Right renal cortex interstitium (tissue), 3 donors: ENCODE measurements at places on chromosomes 3 and 15.

DNA sequence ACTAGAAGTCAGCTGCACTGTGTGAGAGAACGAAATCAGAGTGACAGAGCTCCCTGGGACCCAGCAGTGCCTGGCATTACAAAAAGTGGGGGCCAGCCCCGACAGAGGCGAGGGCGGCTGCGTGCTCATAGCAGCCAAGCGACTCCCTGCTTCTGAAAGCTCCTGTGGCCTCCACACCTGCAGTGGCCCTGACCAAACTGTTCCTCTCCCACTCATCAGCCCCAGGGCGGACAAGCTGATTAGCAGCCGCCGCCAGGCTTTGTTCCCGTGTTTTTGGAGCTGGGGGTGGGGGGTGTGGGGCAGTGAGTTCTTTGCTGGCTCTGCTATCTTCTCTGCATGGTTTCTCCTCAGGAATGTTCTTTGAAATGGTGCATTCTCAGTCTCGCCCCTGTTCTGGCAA lies 58.1 kb downstream of the DGKG start:
- no peak for DNase-seq

- DNase-seq: no peak
Observed at GRCh38 chr15:58046467-58046866, 19.0 kb downstream of the ALDH1A2 start.

GRCh38 chr15:51307325-51307724 lies 31.1 kb downstream of the CYP19A1 start:
- no peak for DNase-seq

DNA sequence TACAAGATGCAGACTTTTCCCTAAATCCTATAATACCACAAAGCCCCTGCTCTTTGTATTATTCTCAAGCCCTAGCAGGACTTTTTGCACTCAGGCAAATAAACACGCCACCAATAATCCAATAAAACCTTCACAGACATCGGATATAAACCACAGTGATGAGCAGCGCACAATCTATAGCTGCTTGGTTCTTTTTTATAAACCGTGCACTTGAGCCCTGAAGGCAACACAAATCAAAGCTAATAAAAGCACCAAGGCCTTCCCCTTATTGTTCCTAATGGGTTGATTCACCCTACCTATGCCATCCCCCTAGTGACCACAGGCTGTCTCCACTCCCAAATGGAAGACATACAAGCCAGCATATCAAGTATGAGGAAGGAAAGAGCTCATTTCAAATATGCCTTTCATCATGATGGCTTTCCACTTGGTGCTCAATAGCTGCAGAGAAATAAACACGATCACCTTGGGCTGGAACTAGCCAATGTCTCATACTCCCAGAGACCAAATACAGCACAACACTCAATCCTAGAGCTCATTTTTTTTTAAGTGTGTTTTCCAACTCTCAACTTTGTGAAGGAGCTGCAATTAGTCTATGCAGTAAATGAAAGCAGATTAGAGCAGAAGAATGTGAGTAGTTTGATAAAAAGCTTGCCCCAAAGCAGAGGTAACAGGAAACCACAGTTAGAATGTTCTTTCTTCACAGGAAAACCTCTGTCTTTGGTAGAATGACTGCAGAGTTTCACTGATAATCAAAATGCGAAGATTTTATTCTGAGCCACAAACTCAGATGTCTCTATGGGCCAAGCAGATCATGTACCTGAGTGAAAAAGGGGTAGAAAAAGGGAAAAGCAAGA lies 573.9 kb downstream of the AGBL1 start:
- no peak for DNase-seq

DNA sequence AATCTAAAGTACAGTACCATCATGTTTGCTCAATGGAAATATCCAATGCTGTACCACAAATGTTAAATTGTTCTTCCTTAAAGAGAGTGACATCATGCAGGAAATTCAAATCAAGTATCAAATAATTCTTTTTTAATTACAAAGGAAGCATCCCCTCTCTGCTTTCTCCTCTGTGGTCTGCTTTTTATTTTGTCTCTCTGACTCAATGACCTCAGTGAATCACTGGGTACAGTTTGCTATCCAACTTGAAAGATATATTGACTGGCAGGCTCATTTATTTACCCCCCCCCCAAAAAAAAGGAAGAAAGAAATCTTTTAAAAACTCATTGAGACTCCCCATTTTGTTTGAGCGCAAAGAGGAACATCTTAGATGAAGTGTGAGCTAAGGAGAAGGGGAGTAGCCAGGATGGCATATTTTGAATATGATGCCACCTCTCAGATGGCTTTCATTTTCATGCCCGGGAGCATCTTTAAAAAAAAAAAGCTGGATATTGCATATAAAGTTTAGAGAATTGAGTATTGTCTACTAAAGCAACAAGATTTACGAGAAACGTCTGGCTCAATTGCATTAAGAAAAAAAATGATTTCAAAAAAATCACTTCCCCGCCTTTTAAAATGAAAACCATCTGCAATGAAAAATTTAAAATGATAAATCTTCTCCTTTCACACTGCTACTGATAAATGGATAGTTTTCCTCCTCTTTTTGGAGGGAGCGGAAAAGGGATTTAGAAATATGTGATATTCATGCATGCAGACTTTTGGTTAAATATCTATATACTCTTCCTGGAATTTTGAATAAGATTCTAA lies 307.1 kb upstream of the DPH6 start:
- no peak for DNase-seq

- DNase-seq: no peak
Observed at GRCh38 chr3:29683018-29683993, 402.4 kb downstream of the RBMS3 start.

GRCh38 chr3:111362381-111363009 lies 179.5 kb upstream of the CD96 start:
- peak; percentile 16 for DNase-seq

GRCh38 chr15:89822026-89822425 lies 7.4 kb upstream of the ANPEP start:
- no peak for DNase-seq

DNA sequence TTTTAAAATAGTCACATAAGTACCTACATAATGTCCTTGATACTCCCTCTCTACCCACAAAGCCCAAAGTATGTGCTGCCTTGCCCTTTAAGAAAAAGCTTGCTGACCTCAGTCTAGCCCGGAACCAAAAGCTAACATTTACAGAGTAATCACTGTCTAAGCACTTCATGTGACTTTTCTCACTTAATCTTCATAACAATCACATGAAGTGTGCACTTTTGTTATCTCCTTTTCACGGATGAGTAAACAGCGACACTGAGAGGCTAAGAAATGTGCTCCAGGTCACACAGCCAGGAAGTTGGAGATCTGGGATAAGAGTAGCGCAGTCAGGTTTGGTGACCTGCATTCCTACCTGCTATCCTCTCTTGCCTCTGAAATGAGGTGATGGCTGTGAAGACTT lies 194.0 kb downstream of the ITPR1 start:
- no peak for DNase-seq

- DNase-seq: no peak
Observed at GRCh38 chr3:128846486-128846891, 32.9 kb upstream of the ACAD9 start.

DNA sequence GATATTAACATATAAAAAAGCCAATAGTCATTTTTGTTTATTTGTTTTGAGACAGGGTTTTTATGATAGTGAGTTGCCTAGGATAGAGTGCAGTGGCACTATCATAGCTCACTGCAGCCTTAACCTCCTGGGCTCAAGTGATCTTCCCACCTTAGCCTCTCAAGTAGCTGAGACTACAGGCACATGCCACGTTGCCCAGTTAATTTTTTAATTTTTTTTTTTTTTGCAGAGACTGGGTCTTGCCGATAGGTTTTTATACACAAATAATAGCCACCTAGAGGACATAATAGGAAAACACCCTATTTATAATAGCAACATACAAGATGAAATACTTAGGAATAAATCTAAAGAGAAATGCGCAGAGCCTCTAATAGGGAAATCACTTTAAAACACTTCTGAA lies 13.3 kb downstream of the EIF3J start:
- DNase-seq: no peak

DNA sequence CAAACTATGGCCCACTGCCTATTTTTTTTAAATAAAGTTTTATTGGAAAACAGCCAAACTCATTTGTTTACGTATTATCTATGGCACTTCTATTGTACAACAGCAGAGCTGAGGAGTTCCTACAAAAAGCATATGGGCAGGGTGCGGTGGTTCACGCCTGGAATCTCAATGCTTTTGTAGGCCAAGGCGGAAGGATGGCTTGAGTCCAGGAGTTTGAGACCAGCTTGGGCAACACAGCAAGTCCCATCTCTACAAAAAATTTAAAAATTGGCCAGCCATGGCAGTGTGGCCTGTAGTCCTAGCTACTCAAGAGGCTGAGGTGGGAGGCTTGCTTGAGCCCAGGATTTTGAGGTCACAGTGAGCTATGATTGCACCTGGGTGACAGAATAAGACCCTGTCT lies 142.3 kb downstream of the RORA start:
- DNase-seq: no peak

DNA sequence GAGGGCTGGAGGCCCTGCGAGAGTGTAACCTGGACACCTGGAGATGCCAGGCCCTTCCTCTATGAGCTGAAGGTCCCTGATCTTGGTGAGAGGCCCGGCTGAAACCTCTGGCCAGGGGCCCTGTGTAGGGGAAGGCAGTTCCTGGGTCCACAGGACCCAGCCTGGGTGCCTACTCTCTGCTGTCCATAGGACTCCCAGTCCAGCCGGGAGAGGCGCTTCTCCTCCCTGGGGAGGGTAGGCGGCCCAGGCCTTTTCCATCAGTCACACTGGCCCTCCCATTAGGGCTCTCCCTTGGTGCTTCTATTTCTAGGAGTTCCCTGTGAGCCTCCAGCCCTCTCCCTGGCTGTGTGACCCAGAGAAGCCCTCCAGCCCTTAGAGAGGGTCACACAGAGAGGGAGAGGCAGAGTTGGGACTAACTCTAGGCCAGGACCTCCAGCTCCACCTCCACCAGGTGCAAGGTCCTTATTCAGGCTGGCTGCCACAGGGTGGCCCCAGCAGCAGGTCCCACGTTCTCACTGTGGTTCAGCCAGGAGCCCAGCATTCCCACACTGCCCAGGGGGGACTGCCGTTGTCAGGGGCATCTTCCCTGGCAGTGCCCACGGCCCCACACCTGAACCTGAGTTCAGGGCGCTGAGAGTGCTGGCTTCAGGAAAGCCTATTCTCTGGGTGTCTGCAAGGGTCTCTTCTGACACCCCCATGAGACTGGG lies 146.8 kb downstream of the SMAD6 start:
- DNase-seq: no peak

DNA sequence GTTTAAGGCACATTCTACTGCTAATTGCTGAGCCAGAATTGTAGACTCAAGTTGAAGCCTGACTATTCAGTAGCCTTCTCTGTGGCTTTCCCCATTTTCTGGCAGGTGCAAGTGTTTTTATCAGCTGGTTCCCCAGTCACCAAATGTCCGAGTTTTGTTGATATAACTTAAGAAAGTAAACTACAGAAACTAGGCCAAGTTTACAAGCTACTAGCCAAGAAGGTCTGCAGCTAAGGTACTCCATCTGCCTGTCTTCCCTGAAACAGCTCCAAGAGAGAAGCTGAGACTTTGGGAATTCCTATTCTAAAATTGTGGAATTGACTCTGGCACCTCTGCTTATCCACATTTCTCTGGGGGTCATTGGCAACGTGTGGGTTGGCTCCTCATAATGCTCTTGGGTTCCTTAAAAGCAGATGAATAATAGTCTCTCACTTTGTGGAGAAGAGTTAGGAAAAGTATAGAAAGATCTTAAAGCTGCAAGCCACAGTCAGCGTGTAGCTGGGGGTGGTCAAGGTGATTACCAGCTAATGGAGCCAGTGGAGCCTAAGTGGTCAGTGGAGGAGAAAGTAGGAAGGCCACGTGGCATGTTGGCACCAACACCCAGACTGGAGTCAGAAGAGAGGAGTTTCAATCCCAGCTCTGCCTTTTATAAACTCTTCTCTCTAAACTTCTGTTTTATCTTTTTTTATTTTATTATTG lies 128.8 kb downstream of the PEX5L start:
- DNase-seq: no peak

GRCh38 chr3:169103951-169104941 lies 559.3 kb downstream of the MECOM start:
- DNase-seq: no peak

DNA sequence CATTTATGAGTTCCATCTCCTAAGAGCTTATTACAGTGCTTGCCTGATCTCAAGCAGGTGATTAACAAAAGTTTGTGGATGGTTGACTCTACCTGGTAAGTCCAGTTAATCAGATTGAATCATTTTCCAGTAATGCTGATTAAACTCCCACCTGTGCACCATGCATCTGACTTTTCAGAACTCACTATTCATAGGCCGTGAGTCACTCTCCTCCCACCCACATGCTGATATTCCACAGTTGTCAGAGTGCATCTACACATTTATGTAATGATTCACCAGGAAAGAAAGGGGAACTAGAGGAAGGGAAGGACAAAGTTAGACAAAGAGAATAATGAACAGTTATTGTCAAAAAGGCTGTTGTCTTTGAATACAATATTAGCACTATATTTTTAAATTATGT lies 106.2 kb upstream of the UBE3A start:
- no peak for DNase-seq

- DNase-seq: no peak
Observed at GRCh38 chr3:104460477-104461406, 906.0 kb upstream of the ALCAM start.

GRCh38 chr3:50609071-50609762 lies 2.4 kb downstream of the CISH start:
- no peak for DNase-seq

DNA sequence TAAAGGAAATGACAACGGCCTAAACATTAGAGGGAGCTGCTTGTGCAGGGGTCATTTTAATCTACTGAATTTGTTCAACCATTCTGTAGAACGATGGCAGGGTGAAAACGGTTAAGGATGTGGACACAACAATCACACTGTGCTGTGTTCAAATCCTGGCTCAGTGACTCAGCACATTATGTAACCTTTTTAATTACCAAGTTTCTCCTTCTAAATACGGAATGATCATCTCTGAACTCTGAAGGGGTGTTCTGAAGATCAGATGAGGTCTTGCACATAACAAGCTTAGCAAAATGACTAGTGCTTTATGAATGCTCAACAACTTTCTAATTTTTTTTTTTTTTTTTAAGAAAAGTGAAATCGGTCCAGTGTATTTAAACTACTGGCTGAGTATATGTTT lies 592.8 kb downstream of the FOXP1 start:
- no peak for DNase-seq

- no peak for DNase-seq
Observed at GRCh38 chr3:192445770-192446644, 281.3 kb downstream of the FGF12 start.

DNA sequence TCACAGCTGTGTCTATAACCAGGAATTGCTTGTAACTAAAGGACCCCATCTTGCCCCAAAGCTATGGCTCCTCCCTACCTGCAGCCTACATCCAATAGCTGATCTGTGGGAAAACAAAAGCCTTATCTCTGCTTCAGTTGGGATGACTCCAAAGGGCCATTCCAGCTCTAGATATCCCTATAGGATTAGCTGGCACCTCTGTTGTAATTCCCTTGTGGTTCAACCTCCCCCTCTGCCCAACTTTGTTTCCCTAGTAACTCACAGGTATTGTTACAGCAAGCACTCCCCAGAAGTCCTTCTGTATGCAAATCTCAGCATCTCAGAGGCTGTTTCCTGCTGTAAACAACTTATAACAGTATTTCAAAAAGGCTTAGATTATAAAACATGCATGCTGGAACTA lies 478.6 kb downstream of the AGBL1 start:
- no peak for DNase-seq

GRCh38 chr15:36632226-36632625 lies 52.8 kb downstream of the CDIN1 start:
- DNase-seq: no peak
